ENCODE measurements at places on chromosomes 16 and 17.

DNA sequence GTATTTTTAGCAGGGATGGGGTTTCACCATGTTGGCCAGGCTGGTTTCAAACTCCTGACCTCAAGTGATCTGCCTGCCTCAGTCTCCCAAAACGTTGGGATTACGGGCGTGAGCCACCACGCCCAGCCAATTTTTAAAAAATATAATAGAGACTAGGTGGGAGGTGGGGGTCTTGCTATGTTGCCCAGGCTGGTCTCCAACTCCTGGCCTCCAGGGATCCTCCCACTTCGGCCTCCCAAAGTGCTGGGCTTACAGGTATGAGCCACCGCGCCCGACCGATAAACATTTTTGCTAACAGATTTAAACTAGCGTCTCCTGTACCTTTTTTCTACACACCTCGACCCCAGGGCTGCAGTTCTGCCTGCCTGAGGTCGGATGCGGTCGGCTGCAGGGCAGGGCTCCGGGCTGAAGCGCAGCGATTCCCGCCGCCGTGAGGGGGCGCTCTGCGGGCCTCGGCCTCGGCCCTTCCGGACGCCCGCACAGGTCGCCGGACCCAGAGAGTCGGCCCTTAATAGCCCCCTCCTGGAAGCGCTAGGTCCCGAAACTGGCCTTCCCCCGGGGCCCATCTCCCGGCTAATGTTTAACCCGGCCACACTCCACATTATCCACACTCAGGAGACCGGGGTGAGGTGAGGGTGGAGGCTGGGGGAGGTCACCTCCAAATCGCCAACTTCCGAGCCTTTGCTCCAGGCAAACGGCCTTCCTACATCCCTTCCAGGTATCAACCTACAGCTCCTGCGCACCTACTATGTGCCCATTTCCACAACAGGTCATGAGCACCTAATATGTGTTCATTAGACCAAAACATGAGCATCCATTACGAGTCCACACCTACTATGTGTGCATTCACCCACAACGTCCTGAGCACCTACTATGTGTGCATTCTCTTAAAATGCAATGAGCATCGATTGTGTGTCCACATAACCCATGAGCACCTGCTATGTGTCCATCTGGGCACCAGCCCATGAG is 2.0 kb upstream of the GLIS2 start:
- DNase-seq: no peak

DNA sequence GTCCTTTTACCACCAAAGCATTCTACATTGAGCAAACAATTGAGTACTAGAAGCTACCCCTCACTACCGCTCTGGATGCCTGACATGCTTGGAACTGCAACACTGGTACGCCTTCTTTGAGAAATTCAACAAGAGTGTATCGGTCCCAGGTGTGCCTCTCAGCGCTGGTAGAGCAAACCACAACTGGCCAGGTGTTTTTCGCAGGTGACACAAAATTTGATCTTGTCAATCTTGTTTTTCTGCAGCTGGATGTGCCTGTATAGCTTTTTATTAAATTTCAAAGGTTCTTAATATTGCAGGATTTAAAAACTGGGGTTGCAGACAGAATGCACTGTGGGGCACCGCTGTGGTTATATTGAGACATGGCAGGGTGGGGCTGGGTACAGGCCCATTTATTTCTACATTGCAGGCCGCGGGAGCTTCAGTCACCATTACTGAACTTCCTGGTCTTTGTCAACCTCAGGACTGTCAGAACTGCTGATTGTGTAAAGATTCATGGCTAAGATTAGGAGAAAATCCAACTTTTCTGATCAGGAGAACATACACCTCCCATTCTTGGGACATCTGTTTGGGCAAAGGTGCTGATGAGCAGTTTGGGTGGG is 4.5 kb upstream of the SNX20 start:
- DNase-seq: no peak

GRCh38 chr17:45341533-45342158 is 24.8 kb upstream of the MAP3K14 start:
- DNase-seq: no peak

DNA sequence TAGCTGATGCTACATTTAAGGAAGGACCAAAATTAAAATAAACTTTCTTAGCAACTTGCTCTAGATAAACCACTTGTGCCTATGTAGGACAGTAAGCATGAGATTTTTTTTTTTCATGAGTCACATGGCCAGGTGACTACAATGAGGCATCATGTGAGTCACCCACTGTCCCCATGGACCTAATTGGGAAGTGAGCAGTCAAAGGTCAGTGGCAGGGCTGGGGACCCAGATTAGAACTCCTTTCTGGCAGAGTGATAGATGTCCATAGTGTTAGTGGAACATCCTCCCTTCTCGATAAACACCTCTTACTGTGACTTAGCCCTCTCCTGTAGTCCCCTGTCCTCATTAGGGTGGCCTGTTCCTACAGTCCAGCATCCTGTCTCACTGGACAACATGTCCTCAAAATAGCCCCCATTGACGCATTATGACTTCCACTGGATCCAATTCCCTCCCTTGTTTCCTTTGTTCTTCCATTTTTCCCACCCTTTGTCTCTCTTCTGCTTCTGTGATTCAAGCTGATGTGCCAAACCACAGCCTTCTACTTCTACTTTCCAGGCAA is 12.4 kb downstream of the ITGB3 start:
- no peak for DNase-seq

DNA sequence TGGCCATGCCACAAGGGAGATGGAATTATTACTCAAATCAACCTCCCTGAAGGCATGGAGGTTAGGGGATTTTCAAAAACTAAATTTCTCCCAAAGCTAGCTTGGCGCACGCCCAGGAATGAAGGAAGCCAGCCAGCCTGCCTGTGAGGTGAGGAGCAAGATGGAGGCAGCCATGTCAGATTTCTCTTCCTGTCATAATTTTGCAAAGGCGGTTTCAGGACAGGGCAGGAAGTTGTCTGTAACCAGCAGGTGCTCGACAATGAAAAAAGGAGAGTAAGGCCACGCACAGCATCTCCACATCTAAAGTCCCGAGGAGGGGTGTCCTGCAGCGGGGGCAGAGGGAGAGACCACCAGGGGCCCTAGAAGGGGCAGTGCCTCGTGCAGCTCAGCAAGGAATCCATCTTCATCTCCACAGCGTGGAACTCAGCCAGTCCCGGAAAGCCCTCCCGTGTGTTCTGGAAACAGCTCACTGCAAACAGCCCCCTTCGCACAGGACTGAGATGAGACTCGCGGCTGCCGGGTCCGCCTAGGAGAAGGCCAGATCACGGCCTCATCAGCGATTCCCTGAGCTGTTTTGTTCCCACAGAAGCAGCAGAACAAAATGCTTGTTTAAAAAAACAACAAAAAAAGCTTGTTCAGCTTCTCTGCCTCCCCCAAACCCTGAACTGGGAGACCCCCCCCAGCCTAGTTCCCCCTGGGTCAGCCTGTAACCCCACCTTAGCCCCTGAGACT is 47.8 kb downstream of the SLC7A5 start:
- no peak for DNase-seq

GRCh38 chr17:61547113-61547512 is 43.9 kb downstream of the NACA2 start:
- DNase-seq: no peak

DNA sequence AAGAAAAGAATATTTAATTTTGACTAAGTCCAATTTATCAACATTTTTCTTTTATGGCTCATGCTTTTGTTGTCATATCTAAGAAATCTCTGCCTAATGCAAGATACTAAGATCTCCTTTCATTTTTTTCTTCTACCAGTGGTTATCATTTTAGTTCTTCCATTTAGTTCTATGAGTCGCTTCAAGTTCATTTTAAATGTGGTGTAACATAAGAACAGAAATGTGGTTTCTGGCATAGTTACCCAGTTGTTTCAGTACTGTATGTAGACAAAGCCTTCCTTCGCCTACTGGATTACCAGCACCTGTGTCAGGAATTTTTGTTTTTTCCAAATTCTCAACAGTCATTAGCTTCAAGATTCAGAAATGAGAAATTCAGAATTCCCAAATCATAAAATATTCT is 175.7 kb downstream of the PARN start:
- no peak for DNase-seq

- no peak for DNase-seq
Measured at GRCh38 chr16:11583889-11584565, 2.7 kb downstream of the LITAF start.

DNA sequence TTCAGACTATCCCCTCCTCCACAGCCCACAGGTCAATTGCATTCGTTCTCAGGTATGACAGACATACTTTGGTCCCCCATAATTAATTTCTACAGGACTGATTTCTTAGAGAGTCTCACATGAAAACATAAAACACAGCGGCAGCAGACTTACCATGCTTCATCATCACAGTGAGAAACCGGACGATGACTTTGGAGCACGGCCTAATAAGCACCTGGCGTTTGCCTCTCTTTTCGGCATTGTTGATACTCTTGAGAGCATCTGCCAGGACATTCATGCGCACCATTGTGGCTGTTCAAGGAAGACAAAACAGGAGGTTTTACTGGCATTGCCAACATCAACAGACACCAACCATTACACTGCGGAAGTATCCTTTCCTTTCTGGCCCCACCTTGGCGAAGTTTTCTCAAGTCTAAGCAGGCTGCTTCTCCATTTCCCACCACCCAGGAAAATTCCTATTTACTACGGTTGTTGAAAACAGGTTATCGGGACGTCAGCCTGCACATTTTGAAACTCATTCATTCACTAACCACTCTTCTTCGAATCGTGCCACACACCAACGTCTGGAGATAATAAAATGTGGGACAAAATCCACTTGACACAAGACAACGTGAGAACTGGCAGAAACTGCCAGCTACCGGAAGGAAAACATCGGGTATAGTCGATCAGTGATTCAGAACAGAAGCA is 1.2 kb downstream of the RPS15A start:
- DNase-seq: no peak

GRCh38 chr16:1530349-1530882 is 3.0 kb upstream of the TMEM204 start:
- DNase-seq: no peak

- DNase-seq: no peak
Measured at GRCh38 chr16:28902909-28903308, 22.1 kb downstream of the RABEP2 start.

DNA sequence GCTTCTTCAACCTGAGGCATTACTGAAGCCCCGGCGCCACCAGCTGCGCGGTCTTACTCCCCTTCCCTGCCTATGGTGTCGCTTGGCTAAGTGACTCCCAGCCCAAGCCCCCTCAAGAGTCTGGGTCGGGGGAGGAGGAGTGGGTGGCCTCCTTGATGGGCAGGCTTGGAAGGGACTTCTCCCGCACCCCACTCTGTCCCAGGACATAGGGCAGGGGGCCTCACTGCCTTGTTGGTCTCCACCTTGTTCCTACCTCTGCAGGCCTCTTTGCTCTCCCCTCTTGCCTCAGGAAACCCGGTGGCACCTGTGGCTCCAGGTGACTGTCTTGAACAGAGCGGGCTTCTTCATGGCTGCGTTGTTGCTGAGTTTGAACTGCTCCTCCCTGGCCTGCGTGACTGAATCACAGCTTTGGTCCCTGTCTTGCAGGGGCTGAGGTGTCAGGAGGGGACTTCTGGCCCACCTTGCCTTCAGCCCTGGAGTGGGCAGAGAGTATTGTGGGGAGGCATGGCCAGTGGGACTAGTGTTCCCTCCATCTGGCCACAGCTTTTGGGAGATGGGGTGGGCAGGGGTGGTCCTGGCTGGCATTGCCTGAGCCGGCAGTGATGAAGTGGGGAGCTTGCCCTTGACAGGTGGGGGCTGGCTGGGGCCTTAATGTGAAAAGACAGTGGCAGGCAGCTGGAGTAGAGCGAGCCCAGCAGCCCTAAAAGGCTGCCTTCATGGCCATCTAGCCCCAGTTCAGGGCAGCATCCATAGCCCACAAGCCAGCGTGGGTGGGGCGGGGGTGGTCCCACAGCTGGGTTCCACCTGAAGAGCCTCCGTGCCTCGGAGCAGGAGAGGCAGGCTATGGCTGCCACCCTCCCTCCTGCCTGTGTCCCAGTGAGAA is 7.3 kb downstream of the CBX2 start:
- DNase-seq: no peak

DNA sequence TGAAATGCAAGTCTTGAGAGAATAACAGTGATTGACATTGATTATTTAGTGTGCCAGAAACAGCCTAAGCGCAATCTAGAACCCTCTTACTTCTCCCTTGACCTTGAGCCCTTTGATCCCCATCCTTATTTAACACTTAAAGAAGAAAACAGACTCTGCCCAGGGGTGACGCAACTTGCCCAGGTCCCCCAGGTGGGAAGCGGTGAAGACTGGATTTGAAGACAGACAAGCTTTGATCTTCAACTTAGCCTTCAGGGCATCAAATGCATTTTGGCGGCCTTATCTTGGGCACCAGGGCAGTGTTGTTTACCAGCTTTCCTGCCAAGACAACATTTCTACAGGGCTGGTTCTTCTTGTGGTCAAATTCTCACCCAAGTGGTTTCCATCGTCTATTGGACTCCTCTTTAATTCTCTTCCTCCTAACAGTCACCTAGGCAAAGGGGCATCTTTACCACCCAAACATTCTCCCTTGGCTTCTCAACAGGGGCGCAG is 8.9 kb upstream of the CIITA start:
- no peak for DNase-seq

GRCh38 chr16:51801635-51802034 is 650.6 kb upstream of the SALL1 start:
- no peak for DNase-seq

DNA sequence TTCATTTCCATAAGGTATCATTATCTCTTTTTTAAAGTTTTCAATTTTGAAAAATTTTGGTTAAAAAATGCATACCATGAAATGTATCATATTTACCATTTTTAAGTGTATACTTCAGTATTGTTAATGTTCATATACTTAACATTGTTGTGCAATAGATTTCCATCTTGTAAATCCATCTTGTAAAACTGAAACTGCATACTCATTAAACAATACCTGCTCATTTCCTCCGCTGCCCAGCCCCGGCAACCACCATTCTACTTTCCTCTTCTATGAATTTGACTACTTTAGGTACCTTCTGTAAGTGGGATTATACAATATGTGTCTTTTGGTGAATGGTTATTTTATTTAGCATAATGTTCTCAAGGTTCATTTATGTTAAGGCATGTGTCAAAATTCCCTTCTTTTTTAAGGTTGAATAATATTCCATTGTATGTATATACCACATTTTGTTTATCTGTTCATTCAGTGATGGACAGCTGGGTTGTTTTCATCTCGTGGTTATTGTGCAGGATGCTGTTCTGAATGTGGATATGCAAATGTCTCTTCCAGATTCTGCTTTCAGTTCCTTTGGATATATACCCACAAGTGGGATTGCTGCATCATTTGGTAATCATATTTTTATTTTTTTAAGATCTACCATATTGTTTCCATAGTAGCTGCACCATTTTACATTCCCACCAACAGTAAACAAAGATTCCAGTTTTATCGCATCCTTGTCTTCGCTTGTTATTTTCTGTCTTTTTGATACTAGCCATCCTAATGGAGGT is 6.7 kb downstream of the CCL2 start:
- DNase-seq: no peak

GRCh38 chr17:4986403-4986802 is 1.1 kb downstream of the CAMTA2 start:
- DNase-seq: no peak

DNA sequence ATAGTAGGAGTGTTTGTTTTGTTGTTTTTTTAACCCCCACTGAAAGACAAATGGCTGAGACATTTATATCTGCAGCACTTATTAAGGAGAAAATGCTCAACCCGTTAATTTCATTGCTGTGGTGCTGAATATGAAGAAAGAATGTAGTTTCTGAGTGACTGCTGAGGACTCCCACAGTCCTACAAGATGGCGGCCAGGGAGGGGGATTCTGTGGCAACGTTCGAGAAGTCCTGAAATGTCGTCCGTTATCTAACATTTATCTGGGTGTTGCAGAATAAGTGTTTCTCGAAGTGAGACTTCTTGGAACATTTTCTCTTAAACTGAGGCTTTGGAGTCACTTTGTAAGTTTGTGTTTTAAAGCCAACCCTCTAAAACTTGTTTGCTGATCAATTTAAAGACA is 530.4 kb downstream of the XYLT1 start:
- DNase-seq: no peak

GRCh38 chr17:47946929-47947397 is 5.6 kb downstream of the PNPO start:
- peak; percentile 48 for DNase-seq
